ENCODE measurements at places on chromosomes 2 and 18.

- no peak for DNase-seq
These were observed 94.7 kb downstream of the FARSB start for GRCh38 chr2:222561151-222561550.

GRCh38 chr2:88265352-88266303 lies 95.5 kb downstream of the THNSL2 start:
- DNase-seq: no peak

GRCh38 chr2:124121106-124121505 lies 96.0 kb downstream of the CNTNAP5 start:
- no peak for DNase-seq

DNA sequence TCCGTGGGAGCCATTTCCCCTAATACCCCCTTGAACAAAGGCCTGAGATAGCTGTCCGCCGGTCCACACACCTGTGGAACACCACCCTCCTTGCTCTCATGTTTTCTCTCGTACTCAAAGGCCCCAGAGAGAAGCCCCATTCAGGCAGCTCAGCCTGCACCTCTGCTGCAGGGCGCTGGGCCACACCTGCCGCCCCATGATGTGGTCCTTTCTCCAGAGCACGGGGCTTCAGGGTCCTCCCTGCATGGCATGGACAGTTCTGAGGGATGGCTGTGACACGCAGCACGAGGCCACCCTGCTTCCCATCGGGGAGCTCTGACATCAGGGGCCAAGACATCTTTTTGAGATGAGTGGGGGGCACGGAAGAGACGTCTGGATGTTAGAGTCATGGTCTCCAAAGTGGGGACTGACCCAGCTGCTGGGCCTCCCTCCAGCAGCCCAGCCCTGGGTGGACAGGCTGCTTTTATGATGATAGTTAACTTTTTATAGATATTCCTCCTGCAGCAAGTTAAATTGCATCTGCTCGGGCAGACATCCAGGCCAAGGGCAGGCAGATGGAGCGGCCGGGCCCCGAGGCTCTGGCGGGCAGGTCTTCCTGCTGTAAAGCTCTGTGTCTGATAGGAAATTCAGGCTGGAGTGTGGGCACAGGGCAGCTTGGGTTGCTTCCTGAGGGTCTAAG lies 56.7 kb downstream of the SDC1 start:
- DNase-seq: no peak
